ENCODE measurements at places on chromosomes 3 and 15. TPM values are rescaled to one million over a fixed set of nuclear protein-coding genes. Genes with fewer than 3 reads are reported as not detected.

Gene XYLB
- 2.4 TPM for total RNA-seq

Gene MB21D2
- total RNA-seq = 4.3 TPM

Gene SERPINI1
- 15.5 TPM for total RNA-seq

Gene SI
- not detected for total RNA-seq

Gene ITGA11
- total RNA-seq = 0.28 TPM

Gene STAB1
- total RNA-seq = 866 TPM

Gene HYAL1
- total RNA-seq = 1.6 TPM

Gene FETUB
- not detected for total RNA-seq

Gene MEF2A
- 43.5 TPM for total RNA-seq

Gene SLC28A1
- total RNA-seq = not detected

Gene GOLGA6B
- total RNA-seq = not detected

Gene TTC23
- 24.3 TPM for total RNA-seq

Gene CPNE9
- total RNA-seq = 0.31 TPM

Gene SNX22
- total RNA-seq = 0.41 TPM

Gene CHL1
- not detected for total RNA-seq

Gene HOMER2
- 3.0 TPM for total RNA-seq

Gene ALPK3
- total RNA-seq = 94.2 TPM

Gene PARP6
- total RNA-seq = 77.4 TPM

Gene MSL2
- total RNA-seq = 44.7 TPM

Gene GABRB3
- 4.4 TPM for total RNA-seq

Gene CGNL1
- 238 TPM for total RNA-seq

Gene SEMA3G
- total RNA-seq = 175 TPM

Gene DAZL
- 0.33 TPM for total RNA-seq

Measured in endothelial cell (in vitro differentiated cells).